ENCODE measurements at places on chromosomes 3 and 15. TPM values are rescaled to one million over a fixed set of nuclear protein-coding genes. Genes with fewer than 3 reads are reported as not detected.

FETUB gene
- polyA plus RNA-seq: not detected

GUCA1C gene
- polyA plus RNA-seq: not detected

STAB1 gene
- polyA plus RNA-seq: 231 TPM

SERINC4 gene
- polyA plus RNA-seq: 0.59 TPM

HYKK gene
- 3.6 TPM for polyA plus RNA-seq

GJD2 gene
- polyA plus RNA-seq: 0.01 TPM

CACNA1D gene
- polyA plus RNA-seq: 0.04 TPM

DNA sequence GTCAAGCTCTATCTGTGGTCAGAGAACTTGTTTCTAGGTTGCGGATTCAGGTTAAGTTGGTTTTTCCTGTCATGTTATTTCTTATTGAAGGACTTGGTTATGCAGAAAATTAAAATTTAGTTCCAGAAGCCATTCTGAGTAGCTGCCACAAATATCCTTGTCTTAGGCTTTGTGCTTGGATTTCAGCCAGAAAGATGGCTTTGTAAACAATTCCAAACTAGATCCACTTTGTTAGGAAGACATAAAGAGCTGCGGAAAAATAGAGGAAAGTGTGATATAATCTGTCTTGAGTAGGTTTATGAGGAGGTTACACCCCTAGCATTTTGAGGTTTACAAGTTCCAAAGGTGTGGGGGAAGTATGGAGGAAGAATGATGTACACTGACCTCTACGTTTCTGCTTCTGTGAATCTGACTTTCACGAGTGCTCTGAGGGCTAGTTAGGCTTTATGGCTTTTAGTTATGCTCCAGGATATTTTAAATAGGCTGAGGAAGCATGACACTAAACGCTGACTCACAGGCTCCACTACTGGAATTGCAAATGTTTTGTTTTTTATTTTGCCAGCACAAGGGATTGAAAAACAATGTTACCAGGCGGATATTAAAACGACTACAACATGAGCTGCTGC, 46.3 kb upstream of the UTS2B start:
- DNase-seq: no peak

- DNase-seq: no peak
Measured at GRCh38 chr3:180990505-180990904, 969 bp upstream of the DNAJC19 start.

DNA sequence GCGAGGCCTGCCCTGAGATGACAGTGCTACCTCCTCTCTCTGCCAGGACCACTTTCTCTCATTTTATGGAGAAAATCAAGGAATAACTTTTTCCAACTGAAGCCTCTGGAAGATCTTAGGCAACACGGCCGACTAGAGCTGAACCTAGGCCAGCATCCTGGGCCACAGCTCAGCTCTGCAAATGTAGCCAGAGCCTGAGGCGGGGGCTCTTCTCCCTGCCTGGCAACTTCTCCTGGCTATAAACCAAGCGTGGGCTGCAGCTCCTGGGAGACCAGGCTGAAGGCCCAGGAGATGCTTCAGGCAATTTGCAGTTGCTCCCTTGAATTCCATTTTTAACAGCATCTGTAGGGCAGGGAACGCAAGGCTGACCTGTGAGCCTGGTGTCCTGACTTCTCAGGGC, 74.9 kb downstream of the CEMIP start:
- DNase-seq: no peak

DNA sequence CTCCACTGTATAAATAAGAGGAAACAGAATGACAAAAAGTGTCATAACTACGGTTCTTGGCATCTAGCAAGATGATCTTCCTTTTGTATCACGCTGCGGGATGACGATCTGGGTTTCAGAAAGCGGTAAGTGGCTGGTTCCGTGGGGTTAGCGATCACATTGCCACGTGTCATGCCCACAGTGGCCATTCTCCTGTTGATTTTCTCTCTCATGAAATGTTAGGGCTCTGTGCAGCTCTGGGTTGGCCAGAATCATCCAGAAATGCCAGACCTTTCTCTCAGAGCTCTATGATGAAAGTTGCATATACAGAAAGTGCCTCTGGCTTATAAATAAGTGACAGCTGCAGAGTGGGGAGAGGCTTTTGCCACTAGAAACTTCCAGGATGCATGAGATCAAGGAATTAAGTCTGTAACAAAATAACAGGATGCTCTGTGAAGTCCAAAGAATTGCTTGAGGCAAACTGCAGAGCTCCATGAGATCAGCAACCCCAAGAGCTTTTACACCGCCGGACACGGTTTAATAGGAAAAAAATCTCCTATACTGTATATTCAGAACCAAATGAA, 71.6 kb downstream of the ABTB1 start:
- DNase-seq: no peak

DNA sequence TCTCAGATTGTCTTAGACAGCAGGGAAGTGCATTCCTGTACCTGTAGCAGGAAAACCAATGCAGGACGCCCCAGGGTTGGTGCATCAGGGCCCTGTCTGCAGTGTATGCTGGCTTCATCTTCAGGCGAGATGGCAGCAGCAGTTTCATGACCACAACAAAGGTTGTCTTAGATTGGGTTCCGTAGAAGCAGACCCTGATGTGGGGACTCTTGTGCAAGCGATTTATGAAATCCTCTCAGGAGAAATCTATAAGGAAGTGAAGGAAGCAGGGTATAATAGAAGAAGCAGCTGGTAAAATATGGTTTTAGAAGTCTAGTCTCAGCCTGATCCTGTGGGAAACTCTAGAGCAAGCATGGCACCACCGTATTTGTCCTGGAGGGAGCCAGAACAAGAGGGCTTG, 25.0 kb downstream of the DNAH1 start:
- DNase-seq: no peak

GRCh38 chr3:179455954-179456353, 4.7 kb upstream of the GNB4 start:
- no peak for DNase-seq

DNA sequence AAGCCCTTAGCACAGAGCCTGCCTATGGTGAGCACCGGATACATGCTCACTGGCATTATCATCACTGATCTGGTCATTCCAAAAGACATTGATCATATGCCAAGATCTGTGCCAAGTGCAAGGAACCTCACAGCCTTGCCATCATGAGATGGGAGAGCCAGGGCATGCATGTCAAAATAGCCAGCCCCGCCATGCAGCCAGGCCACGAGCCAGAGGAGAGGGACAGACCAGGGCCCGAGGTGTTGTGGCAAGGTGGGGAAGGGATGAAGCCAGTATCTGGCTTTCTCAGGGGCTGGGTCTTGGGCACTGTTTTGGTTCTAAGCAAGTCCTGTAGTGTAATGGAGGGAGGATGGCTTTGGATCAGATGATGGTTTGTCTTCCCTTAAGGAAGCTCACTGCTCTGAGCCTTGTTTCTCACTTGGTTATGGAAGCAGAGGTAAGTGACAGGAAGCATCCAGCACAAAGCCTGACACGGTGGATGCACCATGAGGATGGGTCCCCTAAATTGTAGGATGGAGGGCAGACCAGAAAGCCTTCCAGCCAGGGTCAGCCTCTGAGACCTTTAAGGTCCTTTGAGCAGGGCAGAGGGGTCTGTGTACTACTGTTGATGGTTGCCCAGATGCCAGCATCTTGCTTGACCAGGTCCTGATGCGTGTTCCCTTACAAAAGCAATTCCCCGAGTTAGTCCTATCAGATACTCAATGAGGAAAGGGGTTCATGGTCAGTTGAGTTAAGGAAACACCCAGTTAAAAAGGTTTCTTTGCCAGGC, 247.7 kb upstream of the TLE3 start:
- no peak for DNase-seq

GRCh38 chr3:97692831-97693230, 71.7 kb upstream of the ARL6 start:
- DNase-seq: no peak

GRCh38 chr3:13134879-13135206, 61.6 kb upstream of the IQSEC1 start:
- DNase-seq: no peak

- no peak for DNase-seq
Measured at GRCh38 chr3:151923901-151924300, 50.5 kb downstream of the SUCNR1 start.

DNA sequence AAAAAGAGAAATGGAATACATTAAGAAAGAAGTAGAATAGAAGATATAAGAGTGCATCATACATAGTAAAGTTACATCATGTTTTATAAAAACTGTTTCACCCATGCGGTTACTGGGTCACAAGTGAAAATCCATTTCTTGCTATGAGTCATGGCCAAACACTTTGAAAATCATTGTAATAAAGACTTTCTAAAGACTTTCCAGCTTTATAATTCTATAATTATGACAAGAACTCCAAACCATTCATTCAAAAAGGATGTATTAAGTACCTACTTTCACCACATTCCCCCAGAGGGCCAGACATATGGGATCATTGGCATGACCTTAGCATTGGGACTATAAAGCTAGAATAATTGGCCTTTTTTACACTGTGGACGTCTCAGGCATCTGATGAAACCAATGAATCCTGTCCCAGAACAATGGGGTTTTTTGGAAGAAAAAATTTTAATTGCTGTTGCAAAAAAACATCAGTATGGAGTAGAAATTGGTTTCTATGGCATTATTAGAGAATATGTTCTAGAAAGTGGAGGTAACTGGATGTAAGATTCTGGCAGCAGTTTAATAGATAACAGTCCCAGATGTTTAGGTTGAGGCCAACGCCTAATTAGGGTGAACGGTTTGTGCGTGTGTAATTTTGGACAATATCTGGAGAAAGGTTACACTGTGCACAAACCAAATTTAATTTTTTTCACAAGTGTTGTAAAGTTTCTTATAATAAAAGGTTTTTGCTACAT, 3.3 kb upstream of the SKIC8 start:
- DNase-seq: no peak

DNA sequence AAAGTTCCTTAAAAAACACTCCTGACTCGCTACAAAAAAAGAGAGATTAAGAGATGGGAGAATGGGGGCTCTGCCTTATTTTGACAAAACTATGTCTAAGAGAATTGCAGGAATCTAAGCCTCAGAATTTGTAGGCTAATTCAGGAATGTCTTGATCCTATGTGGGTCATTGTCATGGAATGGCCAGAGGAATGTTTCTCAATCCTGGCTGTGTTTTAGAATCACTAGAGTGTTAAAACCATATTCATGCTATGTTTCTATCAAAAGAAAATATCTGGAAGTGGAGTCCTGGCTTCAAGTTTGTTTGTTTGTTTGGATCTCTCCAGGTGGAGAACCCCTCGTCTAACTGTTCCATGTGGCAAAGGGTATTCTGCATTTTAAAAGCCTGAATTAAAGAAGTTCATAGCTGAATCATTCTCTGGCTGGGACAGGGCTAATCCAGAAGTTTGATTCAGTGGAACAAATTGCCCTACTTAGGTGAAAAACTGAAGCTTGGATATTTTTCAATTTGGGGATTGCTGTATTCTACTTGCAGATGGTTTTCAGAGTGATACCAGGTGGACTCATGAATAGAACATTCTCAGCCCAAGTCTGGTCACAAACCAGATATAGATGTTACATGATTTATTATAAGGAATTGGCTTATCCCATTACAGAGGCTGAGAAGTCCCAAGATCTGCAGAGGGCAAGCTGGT, 28.2 kb downstream of the GJD2 start:
- no peak for DNase-seq

DNA sequence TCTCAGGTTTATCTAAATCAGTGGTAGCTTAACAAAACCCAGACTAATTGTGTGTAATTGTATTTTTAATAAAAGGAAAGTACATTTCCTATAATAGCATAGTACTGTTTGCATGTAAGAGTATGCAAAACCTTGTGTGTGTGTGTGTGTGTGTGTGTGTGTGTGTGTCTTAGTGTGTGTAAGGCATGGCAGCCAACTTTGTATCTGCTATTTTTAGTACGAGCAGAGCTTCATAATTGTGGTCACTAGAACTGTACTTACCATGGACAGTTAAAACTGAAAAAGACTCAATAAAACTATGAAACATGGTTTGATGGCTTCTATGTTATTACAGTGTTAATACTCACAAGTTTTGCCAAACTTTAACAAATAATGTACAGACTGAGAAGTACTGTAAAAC, 6.2 kb downstream of the P2RY1 start:
- no peak for DNase-seq

Measured in heart right ventricle (tissue), 16 donors.